ENCODE measurements at places on chromosomes 6 and 20.

GRCh38 chr6:89161326-89162046 lies 15.6 kb downstream of the PM20D2 start:
- DNase-seq: no peak

- DNase-seq: no peak
Measured at GRCh38 chr20:34452281-34452982, 63.8 kb upstream of the DYNLRB1 start.

GRCh38 chr6:44892579-44892978 lies 435.6 kb upstream of the RUNX2 start:
- DNase-seq: no peak

DNA sequence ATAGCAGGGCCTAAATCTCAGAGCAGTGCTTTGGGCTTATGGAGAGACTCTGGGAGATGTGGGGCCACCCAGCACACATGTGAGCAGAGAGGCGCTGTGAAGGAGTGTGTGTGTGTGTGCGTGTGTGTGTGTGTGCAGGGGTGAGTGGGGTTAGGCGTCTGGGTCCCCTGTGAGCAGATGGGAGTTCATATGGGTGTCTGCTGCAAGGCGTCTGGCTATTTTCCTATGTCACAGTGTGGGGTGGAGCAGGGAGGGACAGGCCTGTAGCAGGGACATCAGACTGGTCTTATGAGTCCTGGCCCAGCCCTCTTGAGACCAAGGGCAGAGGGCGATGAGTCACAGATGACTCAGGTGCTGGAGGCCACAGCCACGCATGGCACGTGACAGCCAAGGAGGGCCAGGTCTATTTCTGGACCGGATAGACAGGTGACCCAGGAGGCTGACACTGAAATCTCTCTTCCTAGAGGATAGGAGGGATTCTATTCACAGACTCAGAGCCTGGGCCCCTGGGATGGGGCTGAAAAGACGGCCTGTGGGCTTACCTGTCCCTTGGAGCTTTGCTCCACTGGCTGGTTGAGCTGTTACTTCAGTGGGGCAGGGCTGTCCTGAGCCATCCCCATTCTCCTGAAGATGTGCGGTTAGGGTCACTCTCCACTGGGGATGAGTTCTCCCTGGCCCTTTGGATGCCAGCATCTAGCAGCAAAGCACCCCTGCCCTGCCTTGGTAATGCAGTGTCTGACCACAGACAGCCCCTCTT lies 28.9 kb downstream of the VEGFA start:
- DNase-seq: no peak

GRCh38 chr6:50815436-50816114 lies 3.1 kb upstream of the TFAP2B start:
- DNase-seq: no peak

Measured in stimulated activated CD8-positive, alpha-beta memory T cell treated with anti-CD3 and anti-CD28 coated beads, Interleukin-4, amount 100 ng/mL, for 24 hours (primary cell).